Activated CD4-positive, alpha-beta T cell treated with anti-CD3 and anti-CD28 coated beads, Interleukin-2, amount 10 ng/mL, durations not matched to agents 24 days and 14 days (primary cell): ENCODE measurements at places on chromosomes 2 and 18. TPM values are rescaled to one million over a fixed set of nuclear protein-coding genes. Genes with fewer than 3 reads are reported as not detected.

The ME2 gene
- total RNA-seq, result 141 and 143 TPM in 2 replicates

The LTBP1 gene
- 0.14 and 0.21 TPM in 2 replicates for total RNA-seq

DNA sequence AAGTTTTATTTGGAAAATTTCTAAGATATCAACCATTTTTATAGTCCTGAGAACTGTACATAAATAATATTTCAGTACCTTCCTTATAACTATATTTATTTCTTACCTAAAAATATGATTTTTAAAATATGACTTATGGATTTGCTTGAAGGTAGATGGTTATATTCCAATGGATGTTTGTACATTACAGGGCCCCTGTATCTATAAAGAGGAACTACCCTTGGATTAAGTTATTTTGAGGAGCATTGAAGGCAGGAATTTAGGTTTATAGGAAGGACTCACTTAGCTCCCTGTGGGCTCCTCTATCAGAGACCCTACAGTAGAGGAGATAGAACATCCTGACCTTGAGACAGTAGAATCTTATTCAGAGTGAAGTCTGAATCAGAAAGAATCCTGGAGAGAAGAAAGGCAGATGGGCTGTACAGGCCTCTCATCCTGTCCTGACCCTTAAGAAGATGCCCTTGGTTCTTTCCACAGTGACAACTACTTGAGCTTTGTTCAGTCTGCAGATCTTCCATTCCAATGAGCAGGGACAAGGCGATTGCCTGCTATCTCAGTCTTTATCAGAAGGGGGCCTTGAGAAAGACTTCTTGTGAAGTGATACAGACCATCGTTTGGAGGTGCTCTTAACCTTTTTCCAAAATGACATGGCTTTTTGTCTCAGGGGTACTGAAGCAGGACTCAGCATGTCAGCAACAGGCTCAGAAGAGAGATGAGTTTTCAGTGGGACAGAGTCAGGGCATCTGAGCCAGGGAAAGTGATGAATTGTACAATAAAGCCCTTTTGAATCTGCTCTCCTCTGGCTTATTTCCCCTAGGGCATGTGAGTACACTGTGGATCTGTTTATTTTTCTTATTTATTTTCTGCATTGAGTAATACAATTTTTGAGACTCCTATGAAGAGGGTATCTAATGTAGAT is 20.9 kb downstream of the OXER1 start:
- no peak for DNase-seq
- H3K27ac ChIP-seq, result no peak overlapping the region
- no peak overlapping the region for H3K4me3 ChIP-seq
- no peaks in the 10 kb centered on the region for H3K27me3 ChIP-seq

The LRPPRC gene
- 173 and 179 TPM in 2 replicates for total RNA-seq

GRCh38 chr2:74817304-74817675 is 16.6 kb upstream of the HK2 start:
- no peak overlapping the region for H3K4me3 ChIP-seq
- no peak for DNase-seq
- H3K27ac ChIP-seq, result no peak overlapping the region
- peaks cover 4% of the 10 kb centered on the region for H3K4me1 ChIP-seq
- H3K27me3 ChIP-seq, result peaks cover 31% of the 10 kb centered on the region
- H3K36me3 ChIP-seq, result no peaks in the 10 kb centered on the region

- H3K4me3 ChIP-seq, result no peak overlapping the region
- no peaks in the 10 kb centered on the region for H3K36me3 ChIP-seq
- H3K27ac ChIP-seq, result no peak overlapping the region
- no peaks in the 10 kb centered on the region for H3K4me1 ChIP-seq
Measured at GRCh38 chr2:201507725-201508124, 56.2 kb downstream of the STRADB start.

The MDH1 gene
- 195 and 208 TPM in 2 replicates for total RNA-seq

The IWS1 gene
- total RNA-seq, result 57.6 and 61.9 TPM in 2 replicates

DNA sequence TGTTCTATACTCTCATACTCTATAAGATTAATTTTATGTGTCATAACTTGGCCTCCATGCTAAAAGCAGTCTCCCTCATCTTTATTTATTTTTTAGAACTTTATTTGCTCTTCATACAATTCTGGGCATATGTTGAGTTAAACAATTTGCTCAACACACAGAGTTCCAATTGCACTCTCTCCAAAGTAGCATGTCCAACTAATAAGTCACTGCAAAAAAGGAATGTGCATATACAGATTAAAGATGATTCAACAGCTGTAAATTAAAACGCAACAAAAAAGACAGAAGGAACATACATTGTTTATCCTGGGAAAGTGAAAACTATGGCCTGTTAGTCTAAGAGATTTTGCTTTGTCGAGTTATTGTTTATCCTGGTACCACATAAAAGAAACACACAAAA is 277.7 kb upstream of the ACVR2A start:
- H3K36me3 ChIP-seq, result no peaks in the 10 kb centered on the region
- no peak overlapping the region for H3K27ac ChIP-seq
- H3K27me3 ChIP-seq, result no peaks in the 10 kb centered on the region
- no peaks in the 10 kb centered on the region for H3K4me1 ChIP-seq
- no peak overlapping the region for H3K4me3 ChIP-seq

- DNase-seq, result no peak
- H3K27ac ChIP-seq, result no peak overlapping the region
- H3K36me3 ChIP-seq, result peaks cover 3% of the 10 kb centered on the region
- H3K27me3 ChIP-seq, result no peaks in the 10 kb centered on the region
Measured at GRCh38 chr2:221521233-221521845, 50.8 kb downstream of the EPHA4 start.

GRCh38 chr2:34107811-34108210 is 508.7 kb upstream of the FAM98A start:
- H3K27ac ChIP-seq, result no peak overlapping the region
- no peak for DNase-seq
- H3K36me3 ChIP-seq, result no peaks in the 10 kb centered on the region
- H3K27me3 ChIP-seq, result no peaks in the 10 kb centered on the region
- no peaks in the 10 kb centered on the region for H3K4me1 ChIP-seq

The CFC1 gene
- not detected in 2 replicates for total RNA-seq

DNA sequence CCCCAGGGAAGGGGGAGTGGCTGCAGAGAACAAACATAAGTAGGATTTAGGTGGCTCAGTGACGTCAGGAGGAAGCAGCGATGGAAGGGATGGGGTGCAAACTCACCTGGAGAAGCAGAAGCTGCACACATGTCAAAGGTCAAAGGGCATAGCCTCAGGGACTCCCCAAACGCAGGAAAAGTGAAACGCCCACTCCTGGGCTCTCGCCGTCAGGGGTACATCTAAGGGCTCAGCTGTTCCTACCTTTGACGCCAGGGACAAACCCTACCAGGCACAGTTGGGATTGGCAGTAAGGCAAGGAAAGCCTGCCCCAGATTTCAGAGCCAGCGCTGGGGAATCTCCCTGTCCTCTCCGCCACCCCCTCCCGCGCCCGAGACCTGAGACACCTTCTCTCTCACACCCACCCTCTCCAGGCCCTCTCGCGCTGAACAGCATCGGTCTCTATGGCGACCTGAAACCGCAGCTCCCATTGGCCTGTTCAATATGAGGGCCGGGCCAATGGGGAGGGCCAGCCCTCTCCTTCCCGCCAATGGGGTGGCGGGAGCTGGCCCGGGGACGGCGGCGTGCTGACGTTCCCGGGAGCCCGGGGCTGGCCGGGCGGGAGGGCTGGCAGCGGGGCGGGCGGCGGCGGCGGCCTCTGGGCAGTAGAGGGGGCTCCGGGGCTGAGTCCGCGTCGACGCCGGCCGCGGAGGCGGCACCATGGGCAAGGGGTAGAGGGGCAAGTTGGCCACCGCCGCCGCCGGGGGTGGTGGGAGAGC is at the start of the genes CCDC148 and PKP4:
Gene CCDC148 (minus strand): TSS at position 445 of the 758 bp plus-strand sequence. CDS start 314 bp downstream, at position 131.
Gene PKP4 (plus strand): TSS at position 644 of the 758 bp plus-strand sequence. CDS start 76,233 bp downstream, outside the sequence.
- peaks cover 42% of the 10 kb centered on the region for H3K27me3 ChIP-seq
- peak within 1 kb of the TSS; percentile 94 for H3K27ac ChIP-seq
- DNase-seq, result peak; percentile 97

GRCh38 chr2:7744827-7745226 is 827.6 kb downstream of the RNF144A start:
- no peaks in the 10 kb centered on the region for H3K27me3 ChIP-seq
- H3K27ac ChIP-seq, result peak overlapping the region; percentile 34
- H3K4me1 ChIP-seq, result peaks cover 22% of the 10 kb centered on the region

GRCh38 chr2:234333168-234334130 is 163.4 kb downstream of the ARL4C start:
- no peak for DNase-seq
- H3K36me3 ChIP-seq, result peaks cover 2% of the 10 kb centered on the region

The SCG2 gene
- total RNA-seq, result not detected in 2 replicates

DNA sequence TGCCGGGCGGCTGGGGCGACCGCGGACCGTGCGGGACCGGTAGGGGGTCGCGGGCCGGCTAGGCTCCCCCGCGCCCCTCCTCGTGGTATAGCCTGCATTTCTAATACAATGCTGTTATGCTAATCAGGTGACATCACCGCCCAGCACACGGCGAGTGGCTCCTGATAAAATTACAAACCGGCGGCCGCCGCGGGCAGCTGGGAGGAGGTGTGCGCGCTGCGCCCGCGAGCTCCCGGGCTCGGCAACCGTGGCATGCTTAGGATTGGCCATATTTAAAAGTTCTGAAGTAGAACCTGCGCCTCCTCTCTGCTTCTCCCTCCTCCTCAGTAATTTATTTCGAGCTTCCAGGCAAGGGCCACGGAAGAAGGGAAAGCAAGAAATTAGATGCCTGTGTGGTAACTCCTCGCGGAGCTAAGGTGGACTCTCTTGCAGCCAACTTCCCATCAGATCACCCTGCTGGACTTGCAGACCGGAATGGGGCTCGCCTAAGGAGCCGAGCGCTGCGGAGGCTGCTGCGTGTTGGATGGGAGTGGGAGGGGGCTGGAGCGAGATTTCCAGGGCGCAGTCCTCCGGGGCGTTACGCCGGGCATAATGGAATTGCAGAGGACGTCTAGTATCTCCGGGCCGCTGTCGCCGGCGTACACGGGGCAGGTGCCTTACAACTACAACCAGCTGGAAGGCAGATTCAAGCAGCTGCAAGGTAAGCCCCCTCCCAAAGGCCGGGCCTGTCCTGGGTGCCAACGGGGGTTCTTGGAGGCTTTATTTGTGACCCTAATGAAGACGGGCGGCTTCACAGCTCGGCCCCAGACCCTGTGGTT is 102.3 kb downstream of the SPTBN1 start:
- peaks cover 55% of the 10 kb centered on the region for H3K4me1 ChIP-seq
- H3K27me3 ChIP-seq, result no peaks in the 10 kb centered on the region
- H3K4me3 ChIP-seq, result peak overlapping the region; percentile 95
- DNase-seq, result peak; percentile 91

DNA sequence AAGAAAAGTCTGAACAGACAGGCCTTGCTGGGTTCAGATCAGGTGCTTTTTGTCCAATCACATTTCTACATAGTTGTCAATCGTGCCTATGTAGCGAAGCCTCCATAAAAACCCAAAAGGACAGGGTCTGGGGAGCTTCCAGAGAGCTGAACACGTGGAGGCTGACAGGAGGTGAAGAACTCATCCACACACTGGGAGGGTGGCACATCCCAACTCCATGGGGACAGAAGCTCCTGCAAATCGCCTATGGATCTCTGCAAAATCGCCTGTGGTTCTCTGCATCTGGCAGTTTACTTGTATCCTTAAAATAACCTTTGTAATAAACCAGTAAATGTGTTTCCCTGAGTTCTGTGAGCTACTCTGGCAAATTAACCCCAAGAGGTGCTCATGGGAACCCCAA is 12.4 kb downstream of the ALPK2 start:
- no peak for DNase-seq
- peaks cover 20% of the 10 kb centered on the region for H3K4me1 ChIP-seq
- H3K36me3 ChIP-seq, result no peaks in the 10 kb centered on the region
- H3K27me3 ChIP-seq, result peaks cover 19% of the 10 kb centered on the region
- H3K27ac ChIP-seq, result no peak overlapping the region

- DNase-seq, result no peak
- H3K4me3 ChIP-seq, result no peak overlapping the region
- H3K4me1 ChIP-seq, result peaks cover 9% of the 10 kb centered on the region
- no peak overlapping the region for H3K27ac ChIP-seq
Measured at GRCh38 chr2:9236045-9236344, 29.4 kb downstream of the ASAP2 start.

- H3K4me3 ChIP-seq, result no peak overlapping the region
- H3K36me3 ChIP-seq, result no peaks in the 10 kb centered on the region
- peaks cover 2% of the 10 kb centered on the region for H3K4me1 ChIP-seq
- H3K27ac ChIP-seq, result no peak overlapping the region
Measured at GRCh38 chr2:121898483-121898882, 143.0 kb downstream of the TSN start.

GRCh38 chr2:48984922-48985321 is 169.4 kb downstream of the FSHR start:
- H3K4me1 ChIP-seq, result no peaks in the 10 kb centered on the region
- no peaks in the 10 kb centered on the region for H3K36me3 ChIP-seq
- no peaks in the 10 kb centered on the region for H3K27me3 ChIP-seq
- H3K4me3 ChIP-seq, result no peak overlapping the region
- DNase-seq, result no peak

DNA sequence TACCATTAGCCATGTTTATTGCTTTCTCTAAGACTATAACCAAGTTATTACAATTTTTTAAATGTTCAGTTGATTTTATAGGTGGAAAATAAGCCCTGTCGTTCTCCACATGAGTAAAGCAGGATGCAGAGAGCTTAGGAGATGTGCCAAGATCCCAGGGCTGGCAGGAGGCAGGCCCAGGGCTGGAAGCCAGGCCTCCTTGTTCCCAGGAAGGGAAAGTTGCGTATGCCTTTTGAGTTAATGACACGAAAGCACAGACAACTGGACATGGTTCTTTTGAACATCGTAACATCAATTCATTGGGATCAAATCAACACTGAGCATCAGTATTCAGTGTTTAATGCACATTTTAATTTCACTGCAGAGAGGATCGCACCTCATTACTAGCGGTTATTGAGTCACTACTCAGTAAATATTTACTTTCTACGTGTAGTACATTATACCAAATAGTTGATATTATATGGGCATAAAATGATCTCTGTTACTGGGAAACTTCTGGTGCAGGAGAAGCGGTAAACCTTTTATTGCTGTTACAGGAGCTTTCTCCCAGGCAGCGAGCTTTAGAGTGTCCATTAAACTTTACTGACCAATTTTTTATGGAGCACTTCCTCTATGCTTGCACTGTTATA is 60.0 kb downstream of the RNF144A start:
- H3K27me3 ChIP-seq, result no peaks in the 10 kb centered on the region
- DNase-seq, result no peak
- H3K4me3 ChIP-seq, result no peak overlapping the region
- peaks cover 49% of the 10 kb centered on the region for H3K36me3 ChIP-seq
- H3K27ac ChIP-seq, result no peak overlapping the region

DNA sequence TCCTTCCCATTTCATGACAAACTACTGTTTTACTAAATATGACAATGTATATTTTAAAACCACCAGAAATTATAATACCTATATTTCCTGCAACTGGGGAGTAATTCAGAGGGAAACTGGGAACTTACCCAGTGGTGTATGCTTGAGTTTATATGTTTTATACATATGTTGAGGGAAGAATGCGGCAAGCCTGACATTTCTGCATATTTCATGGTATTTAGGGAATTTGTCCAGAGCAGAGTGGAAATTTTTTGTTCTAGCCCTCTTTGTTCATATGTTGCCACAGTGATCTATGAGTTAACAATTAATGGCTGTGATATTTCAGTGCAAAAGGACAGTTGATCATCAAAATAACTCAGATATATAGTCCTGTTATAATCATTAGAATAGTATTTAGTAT is 230.8 kb upstream of the VWC2L start:
- no peaks in the 10 kb centered on the region for H3K4me1 ChIP-seq
- no peak for DNase-seq
- no peak overlapping the region for H3K4me3 ChIP-seq
- H3K36me3 ChIP-seq, result no peaks in the 10 kb centered on the region
- no peak overlapping the region for H3K27ac ChIP-seq

GRCh38 chr2:64220894-64221617 is 76.8 kb upstream of the PELI1 start:
- H3K27ac ChIP-seq, result no peak overlapping the region
- no peak for DNase-seq
- H3K36me3 ChIP-seq, result peaks cover 2% of the 10 kb centered on the region
- H3K27me3 ChIP-seq, result no peaks in the 10 kb centered on the region

The DTNA gene
- total RNA-seq, result not detected in 2 replicates

- H3K4me3 ChIP-seq, result no peak overlapping the region
- DNase-seq, result no peak
- H3K27ac ChIP-seq, result no peak overlapping the region
- no peaks in the 10 kb centered on the region for H3K36me3 ChIP-seq
- H3K4me1 ChIP-seq, result no peaks in the 10 kb centered on the region
Measured at GRCh38 chr18:11761553-11761952, 72.5 kb downstream of the GNAL start.
